ENCODE measurements at places on chromosomes 3 and 15. TPM values are rescaled to one million over a fixed set of nuclear protein-coding genes. Genes with fewer than 3 reads are reported as not detected.

Gene ZNF660
- total RNA-seq, result 3.4 TPM

Gene NR1I2
- total RNA-seq, result not detected

Gene CPA3
- total RNA-seq, result 10.2 TPM

Gene TP63
- 43.2 TPM for total RNA-seq

Gene SPINK8
- not detected for total RNA-seq

Gene NLGN1
- 12.6 TPM for total RNA-seq

Gene GAP43
- 4.7 TPM for total RNA-seq

Gene SLC24A5
- not detected for total RNA-seq

Gene DISP2
- total RNA-seq, result 4.1 TPM

Gene PTX3
- total RNA-seq, result 3.5 TPM

Gene ANKRD63
- 2.4 TPM for total RNA-seq

Gene GOLGA8J
- not detected for total RNA-seq

Gene RTP1
- 1.0 TPM for total RNA-seq

Gene EHHADH
- 3.8 TPM for total RNA-seq

Gene CCDC39
- total RNA-seq, result 0.10 TPM

Gene DET1
- total RNA-seq, result 12.1 TPM

Gene CX3CR1
- total RNA-seq, result 4.8 TPM

Gene ARL13B
- 8.3 TPM for total RNA-seq

Gene STRA6
- total RNA-seq, result 14.2 TPM

Gene SI
- total RNA-seq, result not detected

Gene P2RY1
- 16.9 TPM for total RNA-seq

Gene CKMT1A
- total RNA-seq, result 0.31 TPM

Gene SAMMSON
- total RNA-seq, result 0.41 TPM

Gene PPP1R14D
- not detected for total RNA-seq

Gene TMEM41A
- total RNA-seq, result 15.6 TPM

Gene GPR160
- 1.3 TPM for total RNA-seq

Gene LARP6
- total RNA-seq, result 8.9 TPM

Gene ROBO2
- 22.1 TPM for total RNA-seq

Gene WWTR1
- 93.9 TPM for total RNA-seq

Gene FOXL2NB
- total RNA-seq, result not detected

Gene TM6SF1
- 6.3 TPM for total RNA-seq

Gene P2RY12
- total RNA-seq, result 0.21 TPM

Gene SV2B
- 4.5 TPM for total RNA-seq

Gene IL20RB
- 5.4 TPM for total RNA-seq

Gene OXTR
- 0.62 TPM for total RNA-seq
